ENCODE measurements at places on chromosomes 7 and 10.

GRCh38 chr10:126207313-126207771 is 180.9 kb downstream of the ADAM12 start:
- DNase-seq, result no peak
- H3K4me1 ChIP-seq, result no peaks in the 10 kb centered on the region
- H3K4me3 ChIP-seq, result no peak overlapping the region
- H3K27ac ChIP-seq, result no peak overlapping the region
- H3K27me3 ChIP-seq, result no peaks in the 10 kb centered on the region

DNA sequence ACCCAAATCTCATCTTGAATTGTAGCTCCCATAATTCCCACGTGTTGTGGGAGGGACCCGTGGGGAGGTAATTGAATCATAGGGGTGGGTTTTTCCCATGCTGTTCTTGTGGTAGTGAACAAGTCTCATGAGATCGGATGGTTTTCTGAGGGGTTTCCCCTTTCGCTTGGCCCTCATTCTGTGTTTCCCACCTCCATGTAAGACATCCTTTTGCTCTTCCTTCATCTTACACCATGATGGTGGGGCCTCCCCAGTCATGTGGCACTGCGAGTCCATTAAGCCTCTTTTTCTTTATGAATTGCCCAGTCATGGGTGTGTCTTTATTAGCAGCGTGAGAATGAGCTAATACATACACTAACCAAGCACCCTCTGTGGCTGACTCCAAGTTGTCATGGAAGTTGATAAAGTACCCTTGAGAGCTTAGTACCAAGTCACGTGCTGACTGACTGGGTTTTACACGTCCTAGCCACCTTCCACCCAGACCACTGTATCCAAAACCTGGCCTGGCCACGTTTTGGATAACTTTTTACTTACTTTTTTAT is 614.4 kb downstream of the SDK1 start:
- H3K27ac ChIP-seq, result no peak overlapping the region
- H3K27me3 ChIP-seq, result no peaks in the 10 kb centered on the region
- H3K36me3 ChIP-seq, result no peaks in the 10 kb centered on the region
- H3K4me1 ChIP-seq, result no peaks in the 10 kb centered on the region
- no peak overlapping the region for H3K4me3 ChIP-seq
- no peak for DNase-seq

DNA sequence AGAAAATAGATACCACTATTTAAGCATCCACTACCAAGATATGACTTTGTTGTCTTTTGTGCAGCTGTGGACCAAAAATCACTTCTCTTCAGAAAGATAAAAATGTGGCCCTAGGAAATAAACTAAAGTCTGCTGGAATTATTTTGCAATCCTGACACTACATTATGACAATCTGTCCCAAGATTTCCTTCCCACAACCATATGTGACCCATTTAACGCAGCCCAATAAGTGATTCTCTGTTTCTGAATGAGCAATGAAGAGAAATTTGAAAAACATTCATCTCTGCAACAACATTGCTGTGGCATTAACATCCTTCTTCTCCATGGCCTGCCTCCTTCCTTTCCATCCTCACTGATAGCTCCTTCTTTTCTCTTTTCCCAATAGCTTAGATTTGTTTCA is 212.0 kb downstream of the TSPAN12 start:
- no peak overlapping the region for H3K4me3 ChIP-seq
- no peaks in the 10 kb centered on the region for H3K27me3 ChIP-seq
- DNase-seq, result no peak
- H3K4me1 ChIP-seq, result no peaks in the 10 kb centered on the region
- H3K36me3 ChIP-seq, result no peaks in the 10 kb centered on the region

DNA sequence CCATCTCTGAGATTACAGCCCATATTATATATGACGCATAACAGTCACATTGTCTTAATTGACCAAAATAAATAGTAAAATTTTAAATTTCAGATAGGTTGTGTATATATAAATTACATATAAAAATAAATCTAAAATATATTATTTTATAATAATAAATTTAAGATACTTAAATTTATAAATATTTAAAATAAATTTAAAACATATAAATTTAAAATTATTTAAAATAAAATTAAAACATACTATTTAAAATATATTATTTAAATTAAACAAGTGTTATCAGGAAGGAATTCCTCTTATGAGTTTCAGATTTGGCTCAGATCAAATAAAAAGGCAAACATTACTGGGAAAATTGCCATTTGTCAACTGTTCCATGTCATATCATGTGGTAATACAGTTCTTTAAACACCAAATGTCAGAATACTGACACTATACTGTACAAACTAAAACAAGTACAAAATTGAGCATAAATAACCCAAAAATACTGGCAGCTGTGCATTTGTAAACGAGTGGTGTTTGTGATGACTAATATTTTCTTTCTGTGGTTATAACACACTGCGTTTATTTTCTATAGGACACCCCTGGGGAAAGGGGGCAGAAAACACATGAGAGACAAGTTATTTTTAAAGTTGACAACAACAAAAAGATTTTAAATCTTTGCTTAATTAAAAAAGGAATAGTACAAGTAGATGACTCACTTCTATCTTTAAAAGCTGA is 71.3 kb upstream of the DGKB start:
- no peaks in the 10 kb centered on the region for H3K36me3 ChIP-seq
- no peaks in the 10 kb centered on the region for H3K27me3 ChIP-seq
- DNase-seq, result no peak
- no peak overlapping the region for H3K4me3 ChIP-seq

All from sigmoid colon (tissue), 7 donors.